ENCODE measurements at places on chromosomes 16 and 17.

DNA sequence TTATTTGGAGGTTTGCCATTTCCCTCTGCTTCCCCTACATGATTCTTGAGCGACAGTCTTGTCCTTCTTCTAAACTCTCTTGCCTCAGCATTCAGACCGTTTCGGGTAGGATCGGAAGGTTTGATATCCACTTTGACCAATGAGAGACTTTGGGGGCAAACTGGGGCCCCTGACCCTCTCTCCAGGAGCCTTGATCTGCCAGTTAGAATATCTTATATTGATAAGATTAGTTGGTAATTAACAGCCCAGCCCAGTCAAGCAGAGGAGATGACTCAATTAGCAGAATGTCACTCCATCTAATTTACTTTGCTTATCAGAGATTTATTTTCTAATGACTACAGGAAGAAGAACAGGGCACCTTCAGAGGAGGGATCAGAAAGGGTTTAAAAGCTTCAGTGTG lies 532.8 kb downstream of the XYLT1 start:
- DNase-seq, result no peak

DNA sequence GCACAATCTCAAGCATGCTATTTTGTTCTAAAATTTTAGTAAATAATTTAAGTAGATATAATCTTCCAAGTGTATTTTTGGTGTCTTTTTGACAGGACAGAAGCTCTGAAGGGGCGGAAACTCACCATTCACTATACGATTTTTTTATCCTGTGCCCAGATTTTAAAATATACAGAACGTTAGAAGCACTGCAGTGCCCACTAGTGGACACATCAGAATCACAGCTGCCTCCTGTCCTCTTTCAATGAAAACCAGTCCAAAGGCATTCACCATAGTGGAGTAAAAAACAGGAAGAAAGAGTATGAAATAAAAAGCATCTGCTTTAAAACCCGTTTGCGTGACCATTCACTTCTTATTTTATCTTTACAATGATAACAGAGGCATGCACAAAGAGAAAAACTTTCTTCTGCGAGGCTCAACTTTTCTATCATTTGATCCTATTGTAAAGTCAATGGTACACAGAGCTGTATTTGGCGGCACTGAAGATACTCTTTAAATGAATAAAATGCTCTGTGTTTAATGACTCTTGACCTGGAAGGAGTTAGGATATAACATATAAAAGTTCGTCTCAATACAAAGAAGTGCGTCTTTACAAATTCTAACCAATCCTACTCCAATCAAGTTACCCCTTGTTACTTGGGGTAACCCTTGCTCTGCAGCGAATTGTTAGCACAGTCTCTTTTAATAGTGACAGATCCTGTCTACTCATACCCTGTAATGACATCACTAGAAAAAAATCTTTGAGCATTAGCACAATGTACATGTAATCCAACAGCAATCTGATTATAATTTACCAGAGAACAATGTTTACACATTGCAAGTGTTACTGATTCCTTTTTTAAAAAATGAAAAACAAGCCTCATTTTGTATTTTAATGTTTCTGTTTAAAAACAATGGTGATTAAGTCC lies 339.8 kb upstream of the PSMD7 start:
- DNase-seq, result peak; percentile 34

- no peak for DNase-seq
These were observed 64.4 kb downstream of the METRNL start for GRCh38 chr17:83143817-83144231.

- DNase-seq, result no peak
These were observed 2.4 kb downstream of the LRRC45 start for GRCh38 chr17:82025401-82026107.

- no peak for DNase-seq
These were observed 21.3 kb downstream of the OTOA start for GRCh38 chr16:21685034-21685455.

DNA sequence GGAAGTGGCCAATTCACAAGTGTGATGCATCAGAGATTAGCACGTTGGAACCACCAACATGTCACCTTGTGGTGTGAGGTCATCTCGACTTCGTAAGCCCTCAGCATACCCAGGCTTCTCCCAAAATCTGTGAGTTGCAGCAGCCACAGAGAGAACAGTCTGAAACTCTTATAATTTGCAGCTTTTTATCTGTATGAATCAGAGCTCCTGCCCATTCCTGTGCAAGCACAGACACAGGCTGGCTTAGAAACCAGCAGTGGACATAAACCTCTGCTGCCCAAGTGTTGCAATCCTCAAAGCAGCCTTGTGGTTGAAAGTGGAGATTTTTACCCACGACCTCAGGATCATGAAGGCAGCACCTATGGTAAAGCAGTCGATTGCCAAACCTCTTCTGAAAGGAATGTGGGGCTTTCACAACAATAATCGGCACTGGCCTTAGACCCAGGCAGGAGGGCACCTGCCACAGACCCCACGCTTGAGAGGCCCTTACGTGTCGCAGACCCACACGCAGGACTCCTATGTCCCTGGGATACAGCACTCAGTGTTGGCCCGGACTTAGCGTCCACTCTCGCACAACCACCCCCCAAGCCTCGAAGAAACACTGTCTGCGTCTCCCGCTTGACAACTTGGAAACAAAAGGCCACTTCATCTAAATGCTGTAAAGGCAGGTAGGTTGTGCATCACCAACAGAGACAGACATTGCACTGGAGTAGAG lies 24.5 kb upstream of the OSGIN1 start:
- no peak for DNase-seq

GRCh38 chr17:36673637-36674277 lies 72.4 kb downstream of the MRM1 start:
- DNase-seq, result peak; percentile 20

GRCh38 chr16:47774661-47775060 lies 313.5 kb downstream of the PHKB start:
- DNase-seq, result no peak

DNA sequence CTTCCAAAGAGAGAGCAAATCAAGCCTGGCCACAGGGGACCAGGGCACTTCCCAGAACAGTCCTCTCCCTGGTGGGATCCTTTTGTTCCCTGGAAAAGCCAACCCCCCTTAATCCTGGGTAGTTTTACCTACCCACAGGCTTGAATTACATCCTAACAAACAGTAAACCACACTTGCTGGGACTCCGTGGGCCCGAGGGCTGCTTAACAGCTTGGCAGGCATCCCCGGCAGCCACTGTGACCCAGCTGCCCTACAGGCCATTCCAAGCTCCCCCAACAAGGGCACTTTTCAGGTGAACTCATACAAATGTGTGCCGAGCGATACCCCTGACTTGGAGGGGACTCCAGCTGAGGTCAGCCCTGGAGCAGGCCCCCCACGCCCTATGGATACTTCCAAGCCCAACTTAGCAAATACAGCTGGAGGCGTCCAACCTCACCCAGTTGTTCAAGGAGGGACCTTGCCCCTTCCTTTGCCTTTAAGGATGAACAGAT lies 26.4 kb downstream of the ADCY9 start:
- no peak for DNase-seq

DNA sequence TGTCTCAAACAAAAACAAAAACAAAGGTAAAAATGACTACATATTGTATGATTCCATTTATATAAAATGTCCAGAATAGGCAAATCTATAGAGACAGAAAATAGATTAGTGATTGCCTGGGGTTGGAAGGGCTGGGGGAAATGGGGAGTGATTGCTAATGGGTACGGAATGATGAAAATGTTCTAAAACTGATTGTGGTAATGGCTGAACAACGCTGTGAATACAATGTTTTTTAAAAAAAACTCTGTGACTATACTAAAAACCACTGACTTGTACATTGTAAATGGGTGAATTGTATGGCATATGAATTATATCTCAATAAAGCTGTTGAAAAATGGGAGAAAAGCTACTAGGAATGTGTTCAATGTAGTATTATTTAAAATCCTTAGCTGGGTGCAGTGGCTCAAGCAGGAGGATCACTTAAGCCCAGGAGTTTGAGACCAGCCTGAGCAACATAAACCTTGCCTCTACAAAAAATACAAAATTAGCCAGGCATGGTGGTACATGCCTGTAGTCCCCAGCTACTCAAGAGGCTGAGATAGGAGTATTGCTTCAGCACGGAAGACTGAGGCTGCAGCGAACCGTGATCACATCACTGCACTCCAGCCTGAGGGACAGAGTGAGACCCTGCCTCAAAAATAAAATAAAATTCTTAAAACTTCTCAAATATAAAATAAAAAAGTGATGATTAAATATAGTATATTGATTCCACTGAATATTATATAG lies 47.9 kb downstream of the TOM1L2 start:
- DNase-seq, result no peak

DNA sequence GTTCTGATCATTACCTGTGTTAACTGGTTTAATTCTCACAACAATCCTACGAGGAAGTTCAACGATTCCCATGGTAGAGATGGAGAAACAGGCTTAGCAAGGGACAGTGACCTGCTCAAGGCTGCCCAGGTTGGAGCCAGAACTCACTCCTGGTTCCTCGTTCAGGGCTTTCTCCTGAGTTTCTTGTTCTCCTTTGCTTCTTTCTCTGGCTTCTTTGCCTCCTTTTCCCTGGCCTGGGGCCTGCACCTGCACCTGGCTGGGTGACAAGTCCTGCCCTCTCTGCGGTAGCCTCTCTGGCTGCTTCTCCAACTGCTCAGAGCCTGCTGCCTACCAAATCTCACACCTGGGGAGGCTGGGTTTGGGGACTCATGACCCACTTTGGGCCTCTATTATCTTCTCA lies 2.8 kb downstream of the CCL22 start:
- no peak for DNase-seq

- DNase-seq, result no peak
These were observed 5.6 kb downstream of the PGAP6 start for GRCh38 chr16:375927-376816.

GRCh38 chr16:57588831-57589230 lies 39.6 kb upstream of the ADGRG1 start:
- DNase-seq, result no peak

- DNase-seq, result peak; percentile 76
These were observed 3.7 kb upstream of the CNP start for GRCh38 chr17:41962768-41963434.

DNA sequence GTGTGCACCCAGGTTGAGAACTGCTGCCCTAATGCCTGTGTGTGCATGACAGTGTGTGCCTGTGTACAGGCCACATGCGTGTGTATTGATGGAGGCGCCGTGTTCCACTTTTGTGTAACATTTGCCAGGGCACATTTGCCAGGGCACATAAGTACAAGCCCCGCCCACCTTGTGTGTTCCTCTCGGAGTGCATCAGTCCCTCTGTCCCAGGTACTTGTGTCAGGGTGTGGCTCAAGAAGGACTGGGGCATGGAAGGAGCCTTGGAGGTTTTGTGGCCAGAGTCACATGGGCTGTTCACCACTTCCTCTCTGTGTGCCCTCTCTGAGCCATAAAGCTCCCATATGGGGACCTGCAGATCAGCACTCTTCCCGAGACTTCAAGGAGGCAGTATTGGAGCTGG lies 73.9 kb downstream of the MRM1 start:
- peak; percentile 35 for DNase-seq

GRCh38 chr16:50172195-50172922 lies 19.3 kb downstream of the TENT4B start:
- DNase-seq, result no peak

DNA sequence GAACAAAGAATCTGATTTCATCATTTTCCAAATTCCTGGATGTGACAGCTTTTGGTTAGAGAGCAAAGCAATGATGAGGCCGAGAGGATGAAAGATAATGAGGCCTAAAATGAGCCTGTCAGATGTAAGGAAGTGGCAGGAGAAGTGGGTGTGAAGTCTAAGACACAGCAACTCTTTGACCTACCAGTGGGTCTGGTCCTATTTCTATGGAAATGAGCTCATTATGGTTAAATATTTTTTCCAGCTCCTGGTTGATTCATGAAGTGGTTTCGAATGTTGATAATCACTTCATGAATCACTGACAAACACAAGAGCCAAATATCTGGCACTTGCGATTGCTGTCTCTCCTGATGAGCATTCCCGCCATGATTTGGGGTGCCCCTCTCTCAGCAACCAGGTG lies 273.3 kb upstream of the CDH5 start:
- no peak for DNase-seq

GRCh38 chr17:72931163-72931562 lies 161.3 kb downstream of the SLC39A11 start:
- DNase-seq, result peak; percentile 27

DNA sequence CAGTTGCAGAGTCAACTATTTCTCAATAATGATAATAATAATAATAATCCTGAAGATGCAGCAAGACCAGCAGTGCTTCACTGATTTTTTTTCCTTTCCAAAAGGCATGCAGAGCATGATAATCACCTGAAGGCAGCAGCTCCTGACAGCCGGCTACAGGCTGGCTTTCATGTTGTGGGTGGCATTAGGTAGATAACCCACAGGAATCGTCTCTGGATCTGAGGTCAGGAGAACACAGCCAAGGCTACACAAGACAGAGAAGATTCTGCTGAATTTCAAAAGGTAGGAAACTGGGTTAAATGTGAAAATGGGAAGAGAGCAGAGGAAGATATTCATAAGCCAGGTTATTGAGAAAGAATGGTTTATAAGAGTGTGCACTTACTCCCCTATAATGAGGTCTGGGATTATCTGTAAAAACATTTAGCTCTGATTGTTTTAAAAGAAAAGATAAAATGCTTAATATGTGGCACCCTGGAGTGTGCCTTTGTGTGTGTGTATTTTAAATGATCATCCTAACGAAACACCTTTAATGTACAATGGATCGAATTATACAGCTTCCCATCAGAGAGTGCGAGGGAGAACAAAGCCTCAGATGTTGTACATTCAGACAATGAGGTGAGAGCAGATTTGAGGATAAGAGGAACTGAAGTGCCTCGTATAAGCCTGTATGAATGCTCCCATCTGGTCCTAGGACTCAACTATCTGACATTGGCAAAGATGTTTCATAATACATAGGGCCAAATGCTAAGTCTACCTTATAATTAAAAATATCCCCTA lies 273.1 kb downstream of the PHKB start:
- no peak for DNase-seq

GRCh38 chr17:75592348-75593020 lies 4.9 kb downstream of the MYO15B start:
- no peak for DNase-seq

GRCh38 chr16:3652373-3653195 lies 1.9 kb upstream of the DNASE1 start:
- no peak for DNase-seq

DNA sequence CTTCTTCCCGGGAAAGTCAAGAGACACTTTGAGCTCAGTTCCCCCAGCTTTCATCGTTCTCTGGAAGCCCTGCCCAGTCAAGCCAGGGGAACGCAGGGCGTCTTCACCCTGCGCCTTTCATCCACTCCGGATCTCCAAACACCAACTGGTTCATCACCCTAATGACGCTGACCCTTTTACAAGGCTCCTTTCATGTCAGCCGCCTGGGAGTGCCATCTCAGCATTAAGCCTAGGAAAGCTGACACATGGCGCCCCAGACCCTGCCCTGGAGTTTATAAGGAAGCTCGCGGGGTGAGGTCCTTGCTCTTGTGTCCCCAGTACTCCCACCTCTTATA lies 594 bp upstream of the DNAJC7 start:
- DNase-seq, result no peak

- no peak for DNase-seq
These were observed 6.3 kb downstream of the ALOX15B start for GRCh38 chr17:8044819-8045810.

Measured in activated CD4-positive, alpha-beta T cell treated with anti-CD3 and anti-CD28 coated beads, Interleukin-2, Interleukin-4, amounts not matched to agents 100 ng/mL and 50 ng/mL, durations not matched to agents 16 hours and 8 hours (primary cell).